ENCODE measurements at places on chromosomes 12 and 14.

- DNase-seq, result peak; percentile 5
Measured at GRCh38 chr12:50057000-50057841, at the start of gene ASIC1. Gene ASIC1 (plus strand): TSS chr12:50057596. CDS start chr12:50058767, 1,171 bp downstream.

DNA sequence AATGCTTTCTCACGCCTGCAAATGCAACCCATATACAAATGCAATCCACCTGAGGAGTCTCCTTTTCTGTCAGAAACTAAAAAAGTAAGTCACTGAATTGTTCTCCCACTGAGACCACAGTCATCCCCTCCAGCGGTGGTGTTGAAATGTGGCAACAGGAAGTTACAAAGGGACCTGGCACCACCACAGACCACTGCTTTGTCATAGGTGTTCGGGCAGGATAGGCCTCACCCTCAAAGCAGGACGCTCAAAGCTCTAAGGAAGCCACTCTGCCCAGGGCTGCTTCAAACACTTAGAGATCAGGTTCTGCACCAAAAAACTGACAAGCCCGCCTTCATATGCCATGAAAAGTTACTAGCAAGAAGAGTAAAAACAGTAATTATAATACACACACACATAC, 11.3 kb downstream of the PHLDA1 start:
- DNase-seq, result peak; percentile 21

GRCh38 chr14:89304972-89305703, 111.9 kb downstream of the FOXN3 start:
- no peak for DNase-seq

- DNase-seq, result no peak
Measured at GRCh38 chr12:40324261-40324660, 99.5 kb downstream of the LRRK2 start.

DNA sequence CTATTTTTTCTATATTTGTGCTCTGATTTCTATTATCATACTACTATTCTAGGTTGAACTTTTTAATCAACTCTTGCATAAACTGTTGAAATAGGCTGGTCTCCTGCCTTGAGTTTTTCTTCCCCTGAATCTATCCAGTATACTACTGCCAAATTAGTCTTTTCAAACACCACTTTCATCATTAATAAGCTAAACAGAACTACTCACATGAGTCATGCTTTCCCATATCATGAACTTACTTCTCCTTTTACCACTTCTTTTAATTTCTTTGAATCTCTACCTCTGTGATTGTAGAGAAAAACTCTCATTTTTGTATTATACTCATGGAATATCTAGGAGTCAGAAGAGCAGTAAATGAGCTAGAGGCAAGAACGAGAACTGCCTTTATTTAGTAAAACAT, 340.3 kb upstream of the PDE3A start:
- DNase-seq, result no peak

Measured in stimulated activated CD4-positive, alpha-beta T cell treated with anti-CD3 and anti-CD28 coated beads, TNF-alpha, amount 100 ng/mL, for 4 hours (primary cell).